ENCODE measurements at places on chromosomes 5 and 9. TPM values are rescaled to one million over a fixed set of nuclear protein-coding genes. Genes with fewer than 3 reads are reported as not detected.

DNA sequence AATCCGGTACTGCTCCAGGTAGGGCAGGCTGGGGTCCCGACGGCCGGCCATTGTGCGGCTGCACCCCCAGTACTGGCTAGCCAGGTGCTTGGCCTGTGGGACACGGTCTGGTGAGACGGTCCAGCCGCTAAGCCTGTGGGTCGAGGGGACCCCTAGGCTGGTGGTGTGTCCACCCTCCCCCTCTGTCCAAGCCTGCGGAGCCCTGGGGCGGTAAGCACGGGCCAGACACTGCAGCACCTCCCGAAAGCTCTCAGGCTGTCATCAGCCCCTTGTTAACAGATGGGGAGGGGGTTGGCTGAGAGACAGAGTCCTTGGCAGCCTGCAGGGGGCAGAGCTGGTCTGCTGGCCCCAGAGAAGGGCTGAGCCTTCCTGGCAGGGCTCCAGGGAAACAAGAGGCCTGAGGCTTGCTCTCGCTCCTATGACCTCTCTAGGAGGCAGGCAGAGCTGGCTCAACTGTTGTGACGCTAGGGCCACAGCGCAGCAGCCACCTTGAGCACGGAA, 11.8 kb upstream of the MRNIP start:
- DNase-seq = peak; percentile 28
- no peak overlapping the region for H3K4me3 ChIP-seq
- no peaks in the 10 kb centered on the region for H3K27me3 ChIP-seq
- peaks cover 25% of the 10 kb centered on the region for H3K36me3 ChIP-seq
- H3K27ac ChIP-seq = no peak overlapping the region

- H3K4me3 ChIP-seq = no peak overlapping the region
- no peak for DNase-seq
- H3K27ac ChIP-seq = no peak overlapping the region
- H3K36me3 ChIP-seq = no peaks in the 10 kb centered on the region
- H3K4me1 ChIP-seq = no peaks in the 10 kb centered on the region
Observed at GRCh38 chr5:39720136-39720535, 295.4 kb upstream of the DAB2 start.

Gene ABCA1
- total RNA-seq = 5.2 TPM

- no peak overlapping the region for H3K4me3 ChIP-seq
- peaks cover 4% of the 10 kb centered on the region for H3K4me1 ChIP-seq
- H3K27me3 ChIP-seq = no peaks in the 10 kb centered on the region
- H3K36me3 ChIP-seq = no peaks in the 10 kb centered on the region
Observed at GRCh38 chr9:121956808-121957207, 136.3 kb downstream of the TTLL11 start.

- no peak for DNase-seq
- H3K36me3 ChIP-seq = no peaks in the 10 kb centered on the region
- H3K27me3 ChIP-seq = no peaks in the 10 kb centered on the region
- H3K27ac ChIP-seq = no peak overlapping the region
- no peak overlapping the region for H3K4me3 ChIP-seq
Observed at GRCh38 chr5:125489146-125489545, 742.7 kb upstream of the ZNF608 start.

Gene RAD1
- 43.0 TPM for total RNA-seq

- H3K27ac ChIP-seq = no peak overlapping the region
- no peaks in the 10 kb centered on the region for H3K27me3 ChIP-seq
- H3K4me3 ChIP-seq = no peak overlapping the region
Observed at GRCh38 chr9:106753155-106753671, 109.8 kb upstream of the ZNF462 start.

Gene UHRF2
- 63.7 TPM for total RNA-seq

DNA sequence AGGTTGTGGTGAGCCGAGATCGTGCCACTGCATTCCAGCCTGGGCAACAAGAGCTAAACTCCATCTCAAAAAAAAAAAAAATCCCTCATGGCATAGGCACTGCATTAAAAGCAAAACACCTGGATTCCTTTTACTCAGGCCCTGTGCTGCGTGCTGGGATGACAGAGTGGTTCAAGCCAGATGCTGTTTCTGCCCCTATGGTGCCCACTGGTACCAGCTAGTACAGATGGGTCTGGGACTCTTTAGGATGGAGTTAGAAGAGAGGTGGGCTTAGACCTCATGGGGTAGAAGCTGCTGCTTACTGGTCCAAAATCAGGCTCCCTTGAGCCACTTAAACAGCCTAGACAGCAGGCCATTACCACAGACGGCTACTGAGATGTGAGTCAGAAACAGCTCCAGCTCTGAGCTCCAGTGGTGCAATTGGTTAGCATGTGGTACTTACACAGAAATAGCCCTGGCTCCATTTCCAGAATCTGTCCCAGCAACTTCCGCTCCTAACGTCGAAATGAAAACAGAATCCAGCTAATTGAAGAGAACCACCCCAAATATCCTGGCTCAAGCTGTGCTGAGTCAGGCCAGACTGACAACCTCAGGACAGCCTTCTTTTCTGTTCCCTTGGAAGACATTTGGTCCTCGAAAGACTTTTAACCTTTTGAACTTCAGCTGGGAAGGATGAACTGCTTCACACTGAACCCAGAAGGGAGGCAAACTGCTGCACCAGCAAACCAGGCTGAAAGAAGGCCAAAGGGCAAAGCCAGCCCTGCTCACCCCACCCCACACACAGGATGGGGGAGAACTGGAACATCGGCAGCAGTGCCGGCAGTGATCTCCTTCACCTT, 15.5 kb downstream of the C5orf15 start:
- H3K4me1 ChIP-seq = peaks cover 7% of the 10 kb centered on the region
- H3K36me3 ChIP-seq = peaks cover 11% of the 10 kb centered on the region
- H3K27me3 ChIP-seq = no peaks in the 10 kb centered on the region
- no peak for DNase-seq
- H3K27ac ChIP-seq = no peak overlapping the region

DNA sequence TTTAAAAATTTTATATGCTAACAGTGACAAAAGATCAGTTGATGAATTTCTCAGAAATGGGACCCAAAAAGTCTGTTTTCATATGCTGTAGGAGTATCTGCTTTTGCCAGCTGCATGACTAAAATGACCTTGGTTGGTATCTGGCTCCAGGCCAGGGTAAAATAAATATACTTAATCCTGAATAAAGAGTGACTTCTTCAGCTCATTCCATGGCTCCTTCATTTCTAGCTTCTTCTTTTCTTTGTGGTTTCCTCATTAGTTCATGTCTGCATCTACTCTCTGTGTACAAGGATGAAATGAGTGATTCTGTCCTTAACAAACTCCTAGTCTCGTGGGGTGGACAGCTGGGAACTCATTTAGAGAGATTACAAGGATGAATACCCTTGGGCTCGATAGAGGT, 36.0 kb downstream of the RCL1 start:
- H3K36me3 ChIP-seq = peaks cover 25% of the 10 kb centered on the region
- no peak for DNase-seq
- peaks cover 17% of the 10 kb centered on the region for H3K4me1 ChIP-seq
- no peaks in the 10 kb centered on the region for H3K27me3 ChIP-seq

Gene SMIM33
- 0.46 TPM for total RNA-seq

DNA sequence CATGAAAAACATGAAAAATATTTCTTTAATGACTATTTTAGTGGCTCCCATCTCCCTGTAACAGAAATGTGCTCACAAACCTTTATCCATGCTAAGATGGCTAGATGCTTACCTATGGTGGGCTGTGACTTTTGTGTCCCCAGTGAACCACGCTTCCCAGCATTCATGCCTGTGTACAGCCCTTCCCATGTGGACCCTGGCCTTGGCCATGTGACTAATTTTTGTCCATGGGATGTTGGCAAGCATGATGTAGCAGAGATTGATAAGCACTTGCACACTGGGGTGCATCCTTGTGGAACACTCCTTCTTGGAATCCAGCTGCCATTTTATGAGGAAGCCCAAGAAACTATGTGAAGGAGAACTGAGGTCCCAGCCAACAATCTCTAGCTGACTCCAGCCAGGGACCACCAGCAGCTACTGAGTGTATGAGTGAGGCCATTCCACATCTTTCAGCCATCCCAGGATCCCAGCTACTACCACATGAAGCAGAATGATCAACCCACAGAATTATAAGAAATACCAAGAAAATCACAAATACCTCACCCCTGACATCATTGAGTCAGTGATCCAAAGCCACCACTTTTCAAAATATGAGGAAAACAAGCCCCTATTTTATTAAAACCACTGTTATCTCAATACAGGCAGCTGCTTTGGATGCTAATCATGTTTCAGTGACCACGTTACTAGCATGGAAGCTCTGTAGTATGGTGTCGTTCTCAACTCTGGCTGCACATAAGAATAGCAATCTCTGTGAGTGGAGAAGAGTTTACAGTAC, 16.1 kb upstream of the RAI14 start:
- H3K4me3 ChIP-seq = no peak overlapping the region
- H3K27me3 ChIP-seq = peaks cover 12% of the 10 kb centered on the region

Gene SOWAHA
- total RNA-seq = not detected

- H3K27me3 ChIP-seq = no peaks in the 10 kb centered on the region
- no peak within 1 kb of the TSS for H3K4me3 ChIP-seq
Observed at GRCh38 chr9:94084314-94084713, at the start of gene PTPDC1. TSS of gene PTPDC1 (plus strand) at chr9:94084464. CDS start at chr9:94084531, 67 bp downstream.

Gene PCDHGC4
- total RNA-seq = not detected

DNA sequence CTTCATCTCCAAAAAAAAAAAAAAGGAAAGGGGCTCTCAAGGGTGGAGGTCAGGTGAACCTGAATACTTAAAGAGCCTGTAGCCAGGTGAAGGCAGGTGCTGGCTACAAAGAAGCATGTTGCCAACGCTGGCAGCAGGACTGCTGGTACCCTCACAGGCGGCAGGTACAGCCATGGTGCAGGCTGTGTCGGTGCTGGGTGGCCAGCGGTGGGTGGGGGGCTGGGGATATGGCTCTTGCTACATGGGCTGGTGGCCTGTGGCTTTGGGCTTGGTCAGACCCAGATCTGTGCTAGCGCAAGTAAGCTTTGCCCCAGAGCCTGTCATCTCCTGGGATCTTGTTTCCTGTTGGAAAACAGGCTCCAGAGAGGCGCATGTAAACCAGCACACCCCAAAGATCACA, 86.3 kb upstream of the PHYKPL start:
- no peak for DNase-seq
- no peaks in the 10 kb centered on the region for H3K27me3 ChIP-seq
- H3K4me3 ChIP-seq = no peak overlapping the region
- H3K27ac ChIP-seq = no peak overlapping the region

DNA sequence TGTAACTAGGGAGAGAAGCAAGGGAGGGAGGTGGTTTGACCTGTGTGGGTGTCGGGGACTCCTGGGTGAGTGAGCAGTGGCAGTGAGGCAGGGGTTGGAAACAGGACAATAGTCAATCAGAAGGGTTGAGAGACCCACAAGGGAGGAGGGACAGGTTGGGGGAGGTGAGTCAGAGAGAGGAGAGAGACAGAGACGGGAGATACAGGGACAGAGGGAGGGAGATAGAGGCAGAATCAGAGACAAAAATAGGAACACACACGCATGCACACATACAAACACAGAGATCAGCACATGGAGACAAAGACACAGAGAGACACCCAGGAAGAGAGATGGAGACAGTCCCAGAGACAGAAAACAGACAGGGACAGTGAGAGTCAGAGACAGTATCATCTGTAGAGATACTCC, 39.3 kb upstream of the PTGS1 start:
- DNase-seq = no peak
- no peak overlapping the region for H3K27ac ChIP-seq
- no peak overlapping the region for H3K4me3 ChIP-seq
- H3K36me3 ChIP-seq = peaks cover 9% of the 10 kb centered on the region
- peaks cover 5% of the 10 kb centered on the region for H3K4me1 ChIP-seq

GRCh38 chr5:56467176-56467717, 234.1 kb upstream of the ANKRD55 start:
- DNase-seq = no peak
- no peaks in the 10 kb centered on the region for H3K36me3 ChIP-seq
- no peaks in the 10 kb centered on the region for H3K27me3 ChIP-seq
- H3K4me1 ChIP-seq = no peaks in the 10 kb centered on the region

DNA sequence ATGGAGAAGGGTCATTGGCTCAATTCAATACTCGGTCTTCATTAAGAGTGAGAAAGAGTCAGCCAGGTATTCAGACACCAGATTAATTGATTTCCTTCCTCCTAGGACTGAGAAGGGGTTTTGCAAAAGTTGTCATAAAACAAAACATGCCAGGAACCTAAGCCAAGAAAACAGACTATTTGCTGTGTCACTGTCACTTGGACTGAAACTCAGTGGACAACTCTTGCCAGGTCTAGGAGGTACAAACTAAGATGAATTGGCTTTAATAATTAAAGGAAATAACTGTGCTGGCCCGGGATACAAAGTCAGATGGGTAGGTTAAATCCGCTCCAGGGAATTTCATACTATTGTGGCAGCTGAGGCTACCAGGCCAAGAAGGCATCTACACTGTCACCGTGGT, 71.1 kb upstream of the TBC1D9B start:
- DNase-seq = no peak
- no peaks in the 10 kb centered on the region for H3K4me1 ChIP-seq
- H3K27ac ChIP-seq = no peak overlapping the region
- H3K4me3 ChIP-seq = no peak overlapping the region

Gene C9orf153
- total RNA-seq = 0.46 TPM

Gene ZNG1A
- total RNA-seq = 63.1 TPM

DNA sequence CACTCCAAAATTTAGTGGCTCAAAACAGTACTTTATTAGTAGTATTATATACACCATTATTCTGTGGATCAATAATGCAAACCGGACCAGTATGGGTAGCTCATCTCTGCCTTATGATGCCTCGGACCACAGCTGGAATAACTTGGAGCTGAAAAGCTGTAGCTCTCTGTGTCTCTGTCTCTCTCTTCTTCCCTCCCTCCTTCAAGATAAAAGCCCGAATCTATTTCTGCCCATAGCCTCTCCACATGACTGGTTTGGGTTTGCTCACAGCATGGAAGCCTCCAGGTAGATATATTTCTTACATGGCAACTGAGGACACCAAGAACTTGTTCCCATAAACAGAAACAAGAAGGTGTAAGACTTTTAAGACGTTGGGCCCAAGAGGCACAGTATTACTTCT, 147.5 kb upstream of the TBCA start:
- no peak overlapping the region for H3K27ac ChIP-seq
- peaks cover 18% of the 10 kb centered on the region for H3K4me1 ChIP-seq
- no peak for DNase-seq
- H3K27me3 ChIP-seq = peaks cover 6% of the 10 kb centered on the region
- no peak overlapping the region for H3K4me3 ChIP-seq

GRCh38 chr9:27394826-27395201, 97.9 kb upstream of the EQTN start:
- no peak for DNase-seq
- H3K27me3 ChIP-seq = no peaks in the 10 kb centered on the region
- no peaks in the 10 kb centered on the region for H3K36me3 ChIP-seq

- H3K4me3 ChIP-seq = no peak overlapping the region
- DNase-seq = no peak
- no peaks in the 10 kb centered on the region for H3K27me3 ChIP-seq
- no peak overlapping the region for H3K27ac ChIP-seq
Observed at GRCh38 chr5:45411971-45412612, 284.1 kb downstream of the HCN1 start.

Gene ITK
- 249 TPM for total RNA-seq

Gene ANKRD33B
- total RNA-seq = 4.9 TPM

Gene PCDHGB7
- total RNA-seq = not detected

DNA sequence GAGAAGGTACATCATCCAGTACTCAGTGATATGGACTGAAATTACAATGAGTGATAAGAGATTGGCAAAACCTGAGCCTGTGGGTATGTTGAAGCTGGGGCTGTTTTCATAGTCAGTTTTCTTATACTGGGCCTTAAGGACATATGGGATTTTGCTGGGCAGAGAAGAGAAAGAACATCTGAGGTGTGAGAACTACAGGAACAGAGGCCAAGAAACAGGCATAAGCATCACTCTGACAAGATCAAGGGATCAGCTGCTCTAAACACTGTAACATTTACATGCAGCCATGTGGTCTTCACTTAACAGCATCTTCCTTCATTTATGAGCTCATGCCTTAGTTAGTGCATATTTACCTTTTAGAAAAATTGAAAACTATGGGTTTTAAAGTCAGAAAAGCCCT, 220.0 kb downstream of the TRIM36 start:
- H3K4me3 ChIP-seq = no peak overlapping the region
- no peaks in the 10 kb centered on the region for H3K36me3 ChIP-seq
- no peaks in the 10 kb centered on the region for H3K27me3 ChIP-seq
- no peaks in the 10 kb centered on the region for H3K4me1 ChIP-seq
- no peak for DNase-seq

Measured in activated CD4-positive, alpha-beta T cell treated with anti-CD3 and anti-CD28 coated beads for 36 hours (primary cell).